ENCODE measurements at places on chromosomes 1 and 21.

- peak; percentile 87 for DNase-seq
These were observed at the start of gene DISP3 for GRCh38 chr1:11478571-11479374. Gene DISP3 (plus strand): TSS chr1:11479155. CDS start chr1:11500993, 21,838 bp downstream.

- peak; percentile 19 for DNase-seq
These were observed 17.7 kb downstream of the ZNF644 start for GRCh38 chr1:91004145-91004544.

- DNase-seq = no peak
These were observed 390 bp upstream of the PCSK9 start for GRCh38 chr1:55038974-55039341.

- DNase-seq = no peak
These were observed 43.4 kb upstream of the NBPF3 start for GRCh38 chr1:21396516-21396915.

GRCh38 chr1:211944733-211945500 lies 90.4 kb downstream of the INTS7 start:
- no peak for DNase-seq

GRCh38 chr1:6703016-6703415 lies 1.4 kb upstream of the DNAJC11 start:
- no peak for DNase-seq

Data from OCI-M1 (cell line).